ENCODE measurements at places on chromosomes 7 and 10.

DNA sequence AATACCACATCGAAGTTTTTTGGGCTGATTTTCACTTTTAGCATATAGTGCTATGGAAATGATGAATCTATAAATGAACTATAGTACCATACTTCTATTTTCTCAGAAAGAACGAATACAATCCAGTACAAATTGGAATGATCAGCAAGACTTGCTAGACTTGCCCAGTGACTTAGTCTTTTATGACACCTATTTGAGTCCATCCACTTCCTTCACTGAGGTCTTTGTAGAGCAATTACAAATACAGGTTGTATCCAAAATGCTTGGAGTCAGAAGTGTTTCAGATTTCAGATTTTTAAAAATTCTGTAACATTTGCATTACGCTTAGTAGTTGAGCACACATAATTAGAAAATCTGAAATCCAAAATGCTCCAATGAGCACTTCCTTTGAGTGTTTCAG, 104.3 kb downstream of the NRBF2 start:
- DNase-seq = no peak

DNA sequence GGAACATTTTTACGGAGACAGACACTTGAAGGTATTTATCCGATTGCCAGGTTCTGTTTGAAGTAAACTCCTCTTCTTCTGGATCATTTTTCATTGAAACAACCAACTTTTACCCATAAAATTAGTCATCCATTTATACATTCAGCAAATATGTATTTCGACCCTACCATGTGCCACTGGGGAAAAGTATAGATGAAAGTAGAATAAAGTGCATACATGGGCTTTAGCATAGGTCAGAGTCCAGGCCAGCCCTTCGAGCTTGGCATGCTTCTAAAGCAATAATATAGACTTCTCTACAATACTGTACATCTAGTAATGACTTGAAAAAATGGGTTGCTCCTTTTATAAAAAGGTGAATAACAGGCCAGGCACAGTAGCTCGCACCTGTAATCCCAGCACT, 10.1 kb downstream of the SLC25A16 start:
- DNase-seq = no peak

- DNase-seq = no peak
Measured at GRCh38 chr7:79979437-79979836, 155.2 kb upstream of the GNAI1 start.

DNA sequence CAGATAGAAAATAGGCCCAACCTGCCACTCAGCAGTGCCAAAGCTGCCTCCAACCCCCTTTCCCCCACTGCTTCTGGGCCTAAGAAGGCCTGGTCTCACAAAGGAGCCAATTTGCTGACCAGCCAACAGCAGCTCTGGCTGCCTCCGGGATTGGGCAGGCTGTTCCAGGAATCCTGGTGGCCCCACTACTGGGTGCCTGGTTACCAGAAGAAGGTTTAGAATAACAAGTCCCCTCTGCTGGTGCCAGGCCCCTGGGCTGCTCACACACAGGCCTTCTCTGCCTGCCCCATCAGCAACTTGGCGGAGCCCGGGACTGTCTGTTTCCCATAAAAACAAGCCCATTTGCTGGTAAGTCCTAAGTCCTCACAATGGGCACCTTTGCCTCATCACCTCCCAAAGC, 1.2 kb downstream of the PHKG1 start:
- DNase-seq = no peak

DNA sequence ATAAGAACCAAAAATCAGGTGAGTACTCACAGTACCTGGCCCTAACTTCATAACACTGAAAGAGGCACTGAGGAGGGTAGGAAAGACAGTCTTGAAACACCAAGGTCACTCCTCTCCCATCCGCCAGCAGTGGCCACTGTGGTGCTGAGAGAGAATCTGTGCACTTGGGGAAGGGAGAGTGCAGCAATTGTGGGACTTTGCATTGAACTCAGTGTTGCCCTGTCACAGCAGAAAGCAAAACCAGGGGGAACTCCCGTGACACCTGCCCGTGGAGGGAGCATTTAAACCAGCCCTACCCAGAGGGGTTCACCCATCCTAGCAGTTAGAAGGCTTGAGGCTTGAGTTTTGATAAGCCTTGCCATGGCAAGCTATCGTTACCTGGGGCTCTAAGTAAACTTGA, 35.2 kb upstream of the MAP3K8 start:
- no peak for DNase-seq

GRCh38 chr10:60733517-60733822, 44.8 kb upstream of the CDK1 start:
- DNase-seq = no peak

- DNase-seq = no peak
Measured at GRCh38 chr7:67766906-67767410, 770.3 kb downstream of the TYW1 start.

- no peak for DNase-seq
Measured at GRCh38 chr10:786633-787474, 97.4 kb upstream of the DIP2C start.

GRCh38 chr7:100629117-100629716, 12.1 kb downstream of the TFR2 start:
- DNase-seq = peak; percentile 62

DNA sequence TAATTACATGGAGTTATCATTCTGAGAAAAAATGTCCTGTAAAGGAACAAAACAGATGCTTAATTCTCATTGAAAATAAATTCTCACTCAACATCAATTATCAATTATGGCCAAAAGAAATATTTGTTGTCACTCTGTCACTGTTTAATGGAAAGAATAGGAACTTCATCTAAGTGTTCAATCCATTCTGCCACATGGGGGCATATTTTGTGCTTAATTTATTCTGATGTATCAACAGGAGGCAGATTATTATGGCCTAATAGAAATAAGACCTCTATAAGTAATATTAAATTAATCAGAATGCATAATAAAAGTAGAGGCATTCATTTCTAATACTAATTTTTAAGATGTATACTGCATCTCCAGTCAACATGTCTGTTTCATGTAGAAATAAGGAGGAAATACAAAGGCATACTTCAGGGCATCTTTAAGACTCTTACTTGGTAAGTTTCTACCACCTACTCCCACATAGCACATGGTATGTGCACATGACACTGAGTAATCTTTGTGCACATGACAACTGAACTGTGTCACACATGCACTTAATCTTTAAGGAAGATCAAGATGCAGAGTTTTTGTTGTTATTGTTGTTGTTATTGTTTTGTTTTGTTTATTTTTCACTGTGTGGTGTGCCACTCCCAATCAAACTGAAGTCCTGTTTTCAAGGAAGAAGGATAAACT, 420.4 kb upstream of the SEMA3A start:
- DNase-seq = peak; percentile 40

GRCh38 chr7:156843157-156843556, 49.8 kb downstream of the LMBR1 start:
- no peak for DNase-seq

GRCh38 chr10:133358162-133358924, 524 bp upstream of the FUOM start:
- DNase-seq = no peak

DNA sequence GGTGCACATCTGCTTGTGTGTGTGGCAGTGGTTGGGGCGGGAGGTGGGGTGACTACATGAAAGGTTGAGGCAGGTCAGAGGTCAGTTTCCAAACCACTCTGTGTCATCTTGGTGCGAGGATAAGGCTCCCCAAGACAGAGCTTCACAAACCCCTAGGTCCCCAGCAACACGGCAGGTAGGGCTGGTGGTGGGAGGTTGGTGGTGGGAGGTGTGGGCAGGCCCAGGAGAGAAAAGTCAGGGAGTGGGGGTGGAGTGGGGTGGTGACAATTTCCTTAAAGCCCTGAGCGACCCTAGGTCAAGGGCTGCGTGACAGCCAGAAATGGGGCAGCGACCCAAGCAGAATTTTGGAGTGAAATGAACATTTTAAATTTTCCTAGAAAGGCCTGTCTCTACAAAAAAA, 1.6 kb upstream of the STRA8 start:
- DNase-seq = no peak

DNA sequence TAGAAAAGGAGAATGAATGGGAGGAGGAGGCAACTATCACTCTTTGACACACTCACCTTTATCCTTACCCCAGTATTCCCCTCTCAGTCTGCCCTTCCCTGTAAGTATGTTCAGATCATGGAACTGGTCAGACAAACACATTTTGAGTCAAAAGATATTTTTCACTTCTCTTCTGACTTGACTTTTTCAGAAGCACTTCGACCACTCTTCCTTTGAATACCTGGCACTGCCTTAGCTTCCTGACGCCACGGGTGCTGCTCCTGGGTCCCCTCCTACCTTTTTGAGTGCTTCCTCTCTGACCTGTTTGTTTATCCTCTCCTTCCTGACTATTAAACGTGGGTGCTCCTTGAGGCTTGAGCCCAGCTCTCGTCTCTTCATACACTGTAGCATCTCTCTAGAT, 19.8 kb upstream of the C10orf67 start:
- DNase-seq = no peak

- peak; percentile 60 for DNase-seq
Measured at GRCh38 chr10:26574783-26575182, 122.7 kb upstream of the PDSS1 start.

DNA sequence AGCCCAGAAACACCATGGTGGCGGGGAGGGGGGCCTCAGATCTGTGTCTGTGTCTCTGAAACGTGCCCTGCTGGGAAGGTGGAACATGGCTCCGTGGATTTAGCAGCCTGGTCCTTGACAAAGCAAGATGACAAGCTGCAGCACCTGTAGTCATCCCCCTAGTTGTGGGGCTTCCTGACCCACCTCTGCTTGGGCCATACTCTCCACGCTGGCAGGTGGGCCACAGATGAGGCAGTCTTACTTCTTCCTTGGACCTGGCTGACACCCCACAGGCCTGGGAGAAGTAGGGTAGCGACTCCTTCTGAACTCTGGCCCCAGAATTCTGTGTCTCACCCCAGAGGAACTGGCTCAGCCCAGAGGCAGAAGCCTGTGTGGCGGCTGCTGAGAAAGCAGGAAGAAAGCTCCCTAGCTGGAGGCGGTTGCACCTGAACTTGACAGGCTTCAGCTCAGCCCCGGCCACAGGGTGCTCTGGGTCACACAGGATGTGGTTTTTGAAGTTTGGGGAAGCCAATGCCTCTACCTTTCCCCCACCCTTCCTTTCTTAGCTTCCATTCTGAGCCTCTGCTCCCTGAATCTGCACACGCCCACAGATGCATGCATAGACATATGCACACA, 113.9 kb downstream of the ABLIM1 start:
- no peak for DNase-seq

DNA sequence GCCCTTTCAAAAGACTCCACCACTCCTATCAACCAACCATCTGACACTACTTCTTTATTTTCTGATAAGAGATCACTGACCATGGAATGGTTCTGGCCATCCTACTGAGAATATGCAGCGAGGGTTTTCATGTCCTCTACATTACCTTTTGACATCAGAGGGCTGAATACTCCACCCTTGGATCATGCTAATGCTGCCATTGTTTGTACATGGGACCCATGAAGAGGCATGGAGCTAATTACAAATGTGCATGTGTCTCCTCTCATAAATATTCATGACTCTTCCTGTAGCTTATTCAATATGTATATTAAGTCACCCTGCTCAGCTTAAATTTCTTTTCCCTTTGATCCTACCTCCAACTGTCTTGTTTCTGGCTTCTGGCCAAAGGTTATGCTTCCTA, 1065.8 kb upstream of the GHITM start:
- DNase-seq = no peak

DNA sequence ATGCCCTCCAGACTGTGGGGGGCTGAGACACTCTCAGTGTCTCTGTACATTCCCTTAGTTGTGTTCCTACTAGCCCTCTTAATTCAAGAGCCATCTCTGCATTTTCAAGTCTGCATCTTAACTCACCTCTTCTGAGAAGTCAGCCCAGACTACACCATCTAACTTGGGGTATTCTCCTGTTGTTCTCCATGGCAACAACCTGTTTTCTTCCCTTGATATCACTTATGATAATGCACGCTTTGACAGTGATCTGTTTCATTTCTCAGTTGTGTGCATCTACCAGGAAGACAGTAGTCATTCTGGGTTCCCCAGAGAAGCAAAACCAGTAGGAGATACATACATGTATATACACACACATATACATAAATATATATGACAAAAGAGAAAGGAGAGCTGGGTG, 707.3 kb upstream of the IGFBP3 start:
- no peak for DNase-seq

Data from suppressor macrophage (primary cell).